ENCODE measurements at places on chromosomes 5 and 9.

DNA sequence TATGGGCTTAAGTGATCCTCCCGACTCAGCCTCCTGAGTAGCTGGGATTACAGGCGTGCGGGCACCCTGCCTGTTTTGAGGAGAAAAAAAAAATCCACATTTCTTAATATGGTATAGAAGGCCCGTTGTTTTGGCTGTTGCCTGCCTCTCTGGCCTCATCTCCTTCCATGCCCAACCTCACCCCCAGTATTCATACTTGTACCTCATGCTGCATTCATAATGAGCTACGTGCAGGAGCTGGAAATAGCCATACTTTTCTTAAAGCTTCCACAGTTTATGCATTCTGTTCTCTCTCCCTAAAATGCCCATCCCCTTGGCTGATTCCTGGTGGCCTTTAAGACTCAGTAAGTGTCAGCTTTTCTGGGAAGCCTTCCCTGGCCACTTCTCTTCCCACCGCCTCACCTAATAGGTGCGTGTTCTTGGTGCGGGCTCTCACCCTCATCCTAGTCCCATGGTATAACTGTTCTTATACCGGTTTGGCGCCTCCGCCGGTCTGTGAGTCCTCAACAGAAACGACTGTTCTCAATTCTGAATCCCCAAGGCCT, 2.1 kb upstream of the TPM2 start:
- DNase-seq: no peak

DNA sequence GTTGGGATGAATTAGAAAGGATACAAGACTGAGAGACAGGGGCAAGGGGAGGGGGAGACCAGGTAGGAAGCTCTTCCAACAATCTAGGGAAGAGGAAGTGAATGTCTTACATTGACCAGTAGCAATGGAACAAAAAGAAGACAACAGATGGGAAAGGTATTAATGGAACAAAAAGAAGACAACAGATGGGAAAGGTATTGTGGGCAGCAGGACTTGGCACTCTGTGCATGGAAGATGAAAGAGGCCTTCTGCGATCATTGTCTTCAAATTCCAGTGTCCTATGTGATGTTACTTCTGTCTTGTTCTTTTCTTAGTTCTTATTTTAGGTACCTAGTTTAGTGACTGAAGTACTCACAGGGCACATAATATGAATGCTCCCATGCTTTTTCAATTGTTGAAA, 161.8 kb downstream of the PALM2AKAP2 start:
- no peak for DNase-seq

DNA sequence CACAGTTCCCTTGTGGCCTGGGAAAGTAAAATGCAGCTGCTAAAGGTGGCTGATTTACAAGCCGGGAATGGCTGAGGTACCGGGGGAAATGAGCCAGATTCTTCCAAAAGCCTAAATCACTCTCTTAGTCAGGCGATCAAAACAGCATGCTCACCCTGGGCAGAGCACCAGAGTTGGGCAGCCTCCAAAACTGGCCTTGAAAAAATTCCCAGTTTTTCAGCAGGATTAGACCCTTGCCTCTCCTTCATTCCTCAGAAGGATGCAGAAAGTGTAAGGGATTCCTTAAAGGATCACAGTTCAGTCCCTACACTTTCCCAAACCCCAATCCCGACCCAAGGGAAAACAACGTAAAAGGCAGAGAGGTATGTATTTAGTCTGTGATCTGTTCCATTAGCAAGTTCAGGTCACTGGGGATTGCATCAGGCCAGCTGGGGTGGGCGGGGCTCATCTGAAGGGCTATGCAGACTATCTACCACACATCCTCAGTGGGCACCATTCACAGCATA, 16.9 kb downstream of the TMEM174 start:
- DNase-seq: no peak

DNA sequence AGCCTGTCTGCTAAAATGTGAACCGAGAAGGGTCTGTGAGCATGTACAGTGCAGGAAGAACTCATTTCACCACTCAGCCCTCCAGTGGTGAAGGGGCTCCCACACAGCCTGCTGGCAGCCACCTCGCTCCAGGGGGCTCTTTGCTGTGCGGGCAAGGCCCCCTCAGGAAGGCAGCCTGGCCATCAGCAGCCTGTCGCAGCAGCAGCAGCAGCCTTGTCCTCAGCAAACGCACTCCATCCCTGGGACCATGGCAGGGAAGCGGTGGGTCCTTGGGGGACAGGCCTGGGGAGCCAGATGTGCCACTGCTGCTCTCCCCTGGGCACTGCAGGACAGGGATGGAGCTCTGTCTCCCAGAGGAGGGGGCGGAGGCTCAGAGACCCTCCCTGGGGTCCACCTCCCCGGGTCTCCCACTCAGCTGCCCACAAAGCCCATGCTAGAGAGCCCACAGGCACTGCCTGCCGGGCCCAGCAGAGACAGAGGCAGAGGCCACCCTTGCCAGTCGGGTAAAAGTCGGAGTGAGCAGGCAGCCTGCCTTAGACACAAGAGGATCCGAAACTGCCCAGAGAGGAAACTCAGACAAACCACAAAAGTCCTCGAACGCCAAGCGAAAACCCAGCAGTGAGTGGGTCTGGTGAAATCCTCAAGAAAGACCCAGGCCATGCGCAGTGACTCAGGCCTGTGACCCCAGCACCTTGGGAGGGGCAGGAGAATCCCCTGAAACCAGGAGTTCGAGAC, 8.0 kb downstream of the BRD3 start:
- no peak for DNase-seq

DNA sequence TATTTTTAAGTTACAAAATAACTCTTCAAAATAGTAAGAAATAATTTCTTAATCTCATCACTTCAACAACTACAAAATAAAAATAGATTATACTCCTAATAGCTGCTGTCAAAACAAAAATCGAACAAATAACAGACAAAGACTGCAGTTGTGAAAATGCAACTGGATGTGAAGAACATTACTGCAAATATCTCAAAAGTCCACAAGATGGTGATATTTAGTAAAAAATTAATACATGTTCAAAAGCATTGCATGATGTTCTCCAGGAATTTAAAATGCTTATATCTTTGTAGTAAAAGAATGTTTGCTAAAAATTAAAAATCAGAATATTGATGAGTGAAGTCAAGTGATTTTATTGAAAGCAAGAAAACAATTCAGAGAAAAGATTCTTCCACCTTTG, 66.2 kb downstream of the MPDZ start:
- DNase-seq: no peak

DNA sequence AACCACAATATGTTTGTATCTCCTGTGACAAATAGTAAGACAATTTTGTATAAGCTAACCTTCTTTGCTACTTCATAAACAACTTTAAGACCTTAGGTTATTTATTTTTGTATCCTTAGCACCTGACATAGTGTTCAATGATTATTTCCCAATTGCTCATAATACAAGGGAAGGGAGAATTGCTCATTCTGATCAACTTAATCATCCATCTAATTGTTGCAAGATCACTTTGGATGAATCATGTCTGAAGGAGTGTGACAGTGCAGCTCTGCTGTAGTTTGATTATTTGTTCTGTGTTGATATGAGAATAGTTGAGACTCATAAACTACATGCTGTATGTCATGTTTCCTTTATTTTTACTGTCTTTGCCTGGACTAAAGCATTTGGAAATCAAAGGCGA, 721.3 kb upstream of the SEMA6A start:
- no peak for DNase-seq

DNA sequence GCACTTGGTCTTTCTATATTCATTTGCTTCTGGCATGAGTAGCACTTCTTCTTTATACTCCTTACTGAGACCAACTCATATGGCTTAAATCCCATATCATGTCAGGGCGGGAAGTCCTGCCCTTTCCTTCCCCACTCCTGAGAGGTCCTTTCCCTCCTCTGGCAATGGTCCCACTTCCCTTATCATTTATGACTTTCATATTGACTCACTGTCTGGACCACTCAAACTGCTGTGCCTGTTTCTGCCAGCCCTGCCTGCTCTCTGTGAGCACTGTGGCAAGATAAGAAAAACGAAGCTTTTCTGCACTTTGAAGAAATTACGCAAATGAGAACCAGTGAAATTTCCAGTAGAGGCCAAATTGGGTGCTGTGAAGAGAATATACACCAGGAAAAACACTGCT, 58.1 kb downstream of the ZNF474 start:
- DNase-seq: no peak

GRCh38 chr9:37739222-37739621, 14.4 kb upstream of the TRMT10B start:
- no peak for DNase-seq

DNA sequence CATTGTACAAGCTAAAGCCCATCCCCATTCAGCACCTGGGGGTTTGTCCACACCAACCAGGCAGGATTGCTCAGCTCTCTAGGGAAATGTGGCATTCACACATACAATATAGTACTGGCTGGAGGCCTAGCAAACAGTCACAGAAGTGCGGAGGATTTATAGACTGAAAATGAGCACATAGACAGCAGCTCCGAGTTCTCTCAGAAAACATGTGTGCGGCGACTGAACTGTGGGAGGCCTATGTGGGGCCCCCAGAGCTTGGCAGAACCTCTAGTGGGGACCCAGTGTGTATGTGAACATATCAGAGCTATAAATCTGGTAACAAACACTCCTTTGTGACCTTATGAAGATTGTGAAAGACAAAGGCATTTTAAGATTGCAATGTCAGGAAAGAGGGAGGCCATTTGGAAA, 431.1 kb downstream of the DTWD2 start:
- DNase-seq: no peak
